ENCODE measurements at places on chromosomes 7 and 10. TPM values are rescaled to one million over a fixed set of nuclear protein-coding genes. Genes with fewer than 3 reads are reported as not detected.
A peak's percentile ranks its signal among the peaks of the same experiment; 100 is the strongest.

DNA sequence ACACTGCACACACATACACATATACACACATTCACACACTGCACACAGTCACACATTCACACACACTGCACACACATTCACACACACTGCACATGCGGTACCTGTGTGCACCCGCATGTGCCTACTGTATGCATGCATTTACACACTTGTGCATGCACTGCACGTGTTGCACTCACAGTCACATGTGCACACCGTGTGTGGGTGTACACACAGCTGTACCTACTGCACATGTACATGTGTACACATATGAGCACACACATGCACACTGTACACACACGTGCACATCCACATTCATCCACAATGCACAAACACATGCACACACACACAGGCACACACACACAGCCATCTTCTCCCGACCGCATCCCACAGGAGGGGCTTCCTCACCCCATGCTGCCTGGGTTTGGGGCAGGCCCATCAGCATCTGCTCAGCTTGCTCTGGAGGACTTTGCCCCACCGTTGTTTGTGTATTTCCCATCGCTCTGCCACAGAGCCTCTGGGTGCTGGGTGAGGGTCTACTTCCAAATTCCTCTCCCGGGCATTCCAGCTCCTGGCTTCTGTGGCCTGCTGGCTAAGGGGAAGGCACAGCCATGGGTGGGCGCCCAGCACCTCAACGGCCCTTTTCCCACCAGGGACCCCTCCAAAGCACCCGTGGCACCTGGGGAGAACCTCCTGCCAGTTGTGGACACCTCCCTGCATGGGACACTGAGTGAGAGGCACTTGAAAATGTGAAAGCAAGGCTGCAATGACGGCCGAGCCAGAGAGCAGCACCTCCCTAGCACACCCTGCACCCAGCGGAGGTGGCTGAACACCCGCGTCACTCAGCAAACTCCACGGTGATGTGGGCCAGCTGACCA, 324.3 kb downstream of the PTPRN2 start:
- no peak for DNase-seq

- DNase-seq: no peak
These were observed 2.4 kb downstream of the ZNF3 start for GRCh38 chr7:100079024-100079560.

DNA sequence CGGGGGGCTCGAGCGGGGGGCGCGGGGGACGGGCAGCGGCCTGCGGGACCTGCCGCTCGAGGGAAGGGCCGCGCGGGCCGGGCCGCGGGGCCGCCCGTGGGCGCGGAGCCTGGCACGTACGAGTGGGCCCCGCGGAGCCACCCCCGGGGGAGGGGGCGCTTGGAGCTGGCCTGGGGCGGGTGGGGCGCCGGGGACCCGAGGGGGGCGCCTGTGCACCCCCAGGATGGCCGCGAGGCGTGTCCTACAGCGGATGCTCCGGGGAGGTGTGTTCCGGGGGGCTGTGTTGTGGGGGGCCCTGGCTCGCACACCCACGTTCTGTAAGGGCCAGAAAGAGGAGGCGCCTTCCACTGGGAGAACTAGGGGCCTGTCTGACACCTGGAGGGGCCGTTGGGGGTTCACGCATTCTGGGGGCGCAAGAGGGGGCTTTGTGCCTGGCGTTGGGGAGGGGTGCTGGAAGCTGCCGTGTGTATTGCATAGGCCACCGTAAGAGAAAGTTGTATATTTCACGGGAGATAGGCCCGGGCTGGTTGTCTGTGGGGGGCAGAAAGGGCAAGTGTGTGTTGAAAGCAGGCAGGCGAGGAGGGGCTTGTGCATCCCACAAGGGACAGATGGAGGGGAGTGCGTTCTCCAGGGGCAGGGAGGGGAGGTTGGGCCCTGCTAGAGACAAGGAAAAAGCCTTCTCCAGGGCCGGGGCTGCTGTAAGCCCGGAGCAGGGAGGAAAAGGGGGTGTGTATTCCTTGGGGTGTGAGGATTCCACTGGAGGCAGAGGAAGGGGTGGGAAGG, 663 bp downstream of the VPS37D start:
- DNase-seq: peak; percentile 32

GRCh38 chr10:73909540-73910115, 1.3 kb upstream of the PLAU start:
- no peak for DNase-seq

The NAMPT gene
- polyA plus RNA-seq: 51.2 TPM

GRCh38 chr7:52794621-52795020, 240.8 kb upstream of the POM121L12 start:
- DNase-seq: no peak

- DNase-seq: no peak
These were observed 63.1 kb upstream of the ANKRD1 start for GRCh38 chr10:90983914-90984549.

The SPOCK2 gene
- 129 TPM for polyA plus RNA-seq

The VPS37D gene
- polyA plus RNA-seq: 9.4 TPM

The HOGA1 gene
- 49.0 TPM for polyA plus RNA-seq

DNA sequence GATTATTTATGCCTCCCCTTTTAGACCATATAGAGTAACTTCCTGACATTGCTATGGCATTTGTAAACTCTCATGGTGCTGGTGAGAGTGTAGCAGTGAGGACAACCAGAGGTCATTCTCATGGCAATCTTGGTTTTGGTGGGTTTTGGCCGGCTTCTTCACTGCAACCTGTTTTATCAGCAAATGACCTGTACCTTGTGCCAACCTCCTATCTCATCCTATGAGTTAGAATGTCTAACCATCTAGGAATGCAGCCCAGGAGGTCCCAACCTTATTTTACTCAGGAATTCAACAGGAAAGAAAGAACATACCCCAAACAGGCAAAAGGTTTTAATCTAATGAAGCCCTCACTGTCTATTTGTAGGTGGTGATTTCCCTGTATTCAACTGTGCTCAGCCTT, 205.4 kb upstream of the YAE1 start:
- DNase-seq: no peak

GRCh38 chr7:102129636-102130370, 156.9 kb upstream of the SH2B2 start:
- no peak for DNase-seq

The SCIN gene
- polyA plus RNA-seq: 112 TPM

Measured in left kidney (tissue), 8 donors.